ENCODE measurements at places on chromosomes 1 and 21.

DNA sequence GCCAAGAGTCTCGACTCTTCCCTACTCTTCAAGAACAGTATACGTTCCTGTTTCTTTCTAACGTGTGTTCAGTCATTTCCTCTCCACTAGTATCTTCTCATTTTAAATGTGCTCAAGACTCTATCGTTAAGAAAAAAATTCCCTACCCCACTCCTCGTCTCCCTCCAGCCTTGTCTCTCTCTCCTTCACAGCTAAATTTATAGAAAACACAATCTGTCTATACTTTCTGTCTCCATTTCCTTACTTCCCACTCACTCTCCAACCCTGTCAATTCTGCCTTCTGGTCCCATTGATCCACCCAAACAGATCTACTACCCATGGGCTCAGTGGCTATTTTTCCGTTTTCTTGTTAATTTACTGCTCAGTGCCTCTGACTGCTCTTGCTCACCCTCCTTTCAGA is 75.3 kb downstream of the CSMD2 start:
- no peak overlapping the region for H3K4me3 ChIP-seq
- no peaks in the 10 kb centered on the region for H3K27me3 ChIP-seq
- no peak for DNase-seq
- no peaks in the 10 kb centered on the region for H3K4me1 ChIP-seq
- no peaks in the 10 kb centered on the region for H3K36me3 ChIP-seq

DNA sequence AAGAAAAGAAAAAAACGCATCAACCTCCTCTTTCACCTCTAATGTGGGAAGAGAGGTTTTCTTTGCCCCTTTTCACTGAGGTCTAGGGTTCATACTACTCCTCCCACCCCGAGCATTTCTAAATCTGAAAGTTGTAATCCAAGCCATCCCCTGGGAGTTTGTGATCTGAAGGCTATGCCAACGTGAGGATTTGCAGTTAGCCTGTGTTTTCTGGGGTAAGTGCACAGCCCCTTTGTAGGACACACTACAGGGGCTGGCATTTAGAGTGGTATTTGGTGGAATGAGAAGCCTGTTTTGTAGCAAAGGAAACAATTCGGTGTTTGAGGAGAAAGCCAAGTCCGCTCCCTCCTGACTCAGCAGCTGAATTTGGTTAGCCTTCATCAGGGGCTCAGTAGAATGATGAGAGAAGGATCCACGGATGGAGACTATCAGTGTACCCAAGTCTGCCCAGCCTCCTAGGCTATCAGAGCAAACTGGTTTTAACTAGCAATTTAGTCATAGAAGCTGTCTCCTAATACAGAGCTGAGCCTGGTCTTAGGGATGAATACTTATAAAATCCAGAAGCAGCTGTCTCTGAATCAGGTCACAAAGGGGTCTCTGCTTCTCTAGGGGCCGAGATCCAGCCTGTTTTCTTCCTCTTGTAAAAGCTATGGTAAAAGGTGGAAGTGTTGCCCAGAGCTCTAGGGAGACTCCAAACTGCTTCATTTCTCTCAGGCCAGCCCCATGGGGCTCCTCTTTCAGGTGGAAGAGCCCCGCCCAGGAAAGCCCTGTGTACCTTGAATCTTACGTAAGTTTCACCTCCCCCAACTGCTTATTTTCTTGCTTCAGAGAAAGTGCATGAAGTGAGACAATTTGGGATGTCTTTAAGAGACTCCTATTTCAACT is 2.1 kb downstream of the PCP4L1 start:
- H3K36me3 ChIP-seq = no peaks in the 10 kb centered on the region
- H3K27me3 ChIP-seq = no peaks in the 10 kb centered on the region
- H3K27ac ChIP-seq = no peak overlapping the region
- no peaks in the 10 kb centered on the region for H3K4me1 ChIP-seq

GRCh38 chr1:91584878-91585277 is 84.2 kb downstream of the CDC7 start:
- no peaks in the 10 kb centered on the region for H3K27me3 ChIP-seq
- no peak for DNase-seq
- no peak overlapping the region for H3K4me3 ChIP-seq

GRCh38 chr1:41135196-41135947 is 106.7 kb downstream of the SCMH1 start:
- no peak overlapping the region for H3K27ac ChIP-seq
- no peak for DNase-seq
- no peak overlapping the region for H3K4me3 ChIP-seq
- H3K27me3 ChIP-seq = no peaks in the 10 kb centered on the region
- no peaks in the 10 kb centered on the region for H3K4me1 ChIP-seq

- H3K36me3 ChIP-seq = no peaks in the 10 kb centered on the region
- no peaks in the 10 kb centered on the region for H3K4me1 ChIP-seq
- H3K27ac ChIP-seq = no peak overlapping the region
- DNase-seq = no peak
These were observed 404.0 kb upstream of the KAZN start for GRCh38 chr1:14194511-14194910.

GRCh38 chr21:34266351-34266750 is 97.5 kb upstream of the KCNE2 start:
- no peak overlapping the region for H3K27ac ChIP-seq
- no peak overlapping the region for H3K4me3 ChIP-seq
- no peaks in the 10 kb centered on the region for H3K36me3 ChIP-seq
- no peaks in the 10 kb centered on the region for H3K4me1 ChIP-seq
- DNase-seq = no peak

DNA sequence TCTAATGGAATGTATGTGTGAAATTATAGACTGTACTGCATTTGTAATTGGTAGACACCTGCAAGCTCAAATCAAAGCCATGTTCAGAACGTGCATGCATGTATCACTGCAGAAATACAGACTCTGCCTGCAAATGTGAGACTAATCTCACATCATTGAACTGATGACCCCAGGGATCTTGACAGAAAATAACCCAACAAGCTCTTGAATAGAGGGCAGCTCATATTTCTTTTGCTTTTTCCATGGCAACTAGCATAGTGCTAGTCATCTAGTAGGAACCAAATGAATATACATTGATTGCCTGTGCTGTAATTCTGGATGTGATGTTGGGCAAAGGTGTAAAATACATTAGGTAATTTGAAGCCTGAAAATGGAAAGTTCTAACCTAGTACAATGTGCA is 62.4 kb downstream of the PTPRC start:
- no peak overlapping the region for H3K27ac ChIP-seq
- H3K4me1 ChIP-seq = peaks cover 51% of the 10 kb centered on the region
- DNase-seq = no peak
- peaks cover 63% of the 10 kb centered on the region for H3K36me3 ChIP-seq
- H3K4me3 ChIP-seq = no peak overlapping the region

DNA sequence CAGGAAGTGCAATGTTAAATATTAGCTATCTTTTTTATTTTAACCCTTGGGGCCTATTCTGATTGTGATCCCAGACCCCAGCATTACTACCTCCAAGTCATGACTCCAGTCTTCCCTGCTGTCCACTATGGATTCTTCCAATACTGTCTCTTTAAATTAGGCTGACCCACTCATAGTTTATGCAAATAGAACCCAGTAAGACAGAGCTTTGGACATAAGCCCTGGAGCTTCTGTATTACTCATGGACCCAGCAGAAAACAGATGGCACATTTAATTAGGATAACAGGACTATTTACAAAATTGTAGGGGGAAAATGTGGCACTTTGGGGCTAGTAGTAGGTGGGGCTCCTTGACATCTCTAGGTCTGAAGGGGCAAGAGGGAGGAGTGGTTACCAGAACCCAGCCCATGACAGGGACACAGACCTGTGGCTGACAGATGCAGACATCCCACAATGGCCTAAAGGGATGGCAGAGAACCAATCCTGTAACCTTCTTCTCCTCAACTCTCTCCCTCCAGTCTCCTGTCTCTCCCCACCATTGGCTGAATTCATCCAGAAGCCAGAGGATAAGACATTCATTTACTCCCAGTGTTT is 233.5 kb downstream of the OMA1 start:
- no peaks in the 10 kb centered on the region for H3K4me1 ChIP-seq
- no peak overlapping the region for H3K4me3 ChIP-seq
- H3K27me3 ChIP-seq = no peaks in the 10 kb centered on the region
- no peak for DNase-seq
- H3K27ac ChIP-seq = no peak overlapping the region

GRCh38 chr1:153390938-153391710 is at the start of gene S100A8:
S100A8 (minus strand) TSS chr1:153391073; CDS start chr1:153390535, 538 bp downstream.
- H3K27me3 ChIP-seq = no peaks in the 10 kb centered on the region
- no peaks in the 10 kb centered on the region for H3K36me3 ChIP-seq
- H3K4me3 ChIP-seq = no peak within 1 kb of the TSS
- H3K4me1 ChIP-seq = no peaks in the 10 kb centered on the region

GRCh38 chr21:43658769-43659135 is 536 bp downstream of the HSF2BP start:
- peaks cover 7% of the 10 kb centered on the region for H3K36me3 ChIP-seq
- H3K27ac ChIP-seq = peak overlapping the region; percentile 91
- peak overlapping the region; percentile 98 for H3K4me3 ChIP-seq
- DNase-seq = no peak

DNA sequence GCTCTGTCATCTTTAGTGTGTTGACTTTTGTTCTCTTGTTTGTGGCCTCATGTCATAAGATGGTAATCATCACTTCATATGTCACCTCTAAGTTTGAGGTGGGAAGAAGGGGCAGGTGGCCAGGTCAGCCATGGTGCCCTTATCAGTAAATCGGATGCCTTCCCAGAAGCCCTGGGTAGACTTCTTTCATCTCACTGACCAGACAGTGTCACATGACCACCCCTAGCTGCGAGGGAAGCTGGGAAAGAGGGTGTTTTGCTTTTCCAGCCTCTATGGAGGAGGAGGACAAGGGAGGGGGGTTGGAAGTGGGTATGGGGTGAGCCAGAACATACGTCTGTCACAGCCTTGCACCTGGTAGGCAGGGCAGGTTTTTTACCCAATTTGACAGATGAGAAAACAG is 28.6 kb downstream of the TNFRSF1B start:
- H3K4me3 ChIP-seq = no peak overlapping the region
- H3K27me3 ChIP-seq = no peaks in the 10 kb centered on the region
- no peak overlapping the region for H3K27ac ChIP-seq
- DNase-seq = no peak
- no peaks in the 10 kb centered on the region for H3K4me1 ChIP-seq
